ENCODE measurements at places on chromosomes 11 and 22.

- DNase-seq = no peak
Observed at GRCh38 chr22:26103023-26103422, 66.2 kb upstream of the SEZ6L start.

DNA sequence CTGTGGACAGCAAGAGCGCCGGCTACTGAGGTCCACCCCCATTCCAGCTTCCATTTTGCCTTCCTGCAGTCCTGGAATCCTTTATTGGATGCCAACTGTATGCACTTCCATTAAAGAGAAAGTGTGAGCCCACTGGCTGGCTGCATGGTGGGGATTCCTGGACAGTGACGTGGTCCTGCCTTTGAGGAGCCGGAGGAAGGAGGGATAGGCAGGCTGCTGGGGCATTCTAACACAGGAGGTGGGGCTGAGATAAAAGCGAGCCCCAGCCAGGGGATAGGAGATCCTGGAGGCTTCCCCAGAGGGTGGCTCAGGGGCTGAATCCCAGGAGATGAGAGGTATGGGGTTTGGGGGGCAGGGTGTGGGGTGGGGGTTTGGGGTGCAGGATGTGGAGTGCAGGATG is 984.7 kb downstream of the BRD1 start:
- no peak for DNase-seq

GRCh38 chr22:30243661-30244060 is 2.9 kb downstream of the LIF start:
- no peak for DNase-seq

DNA sequence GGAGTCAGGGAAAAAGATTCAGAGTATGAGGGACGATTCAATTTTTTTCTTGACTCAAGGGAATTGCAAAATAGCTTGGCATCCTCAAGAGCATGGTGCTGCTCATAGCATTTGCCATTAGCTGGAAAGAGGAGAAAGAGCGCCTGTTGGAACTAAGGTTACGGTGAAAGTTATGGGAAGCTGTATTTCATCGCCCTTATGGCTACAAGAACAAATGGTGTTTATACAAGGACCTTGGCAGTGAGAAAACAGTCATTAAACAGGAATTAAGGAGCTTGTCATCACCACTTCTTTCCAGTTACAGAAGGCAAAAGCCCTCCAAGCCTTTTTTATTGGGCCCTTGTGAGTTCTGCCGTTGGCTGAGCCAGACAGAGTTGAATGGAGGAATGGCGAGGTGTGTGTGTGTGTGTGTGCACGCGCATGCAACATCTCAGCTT is 74.2 kb downstream of the ALX4 start:
- DNase-seq = no peak

- no peak for DNase-seq
Observed at GRCh38 chr11:57277845-57278720, 41.0 kb upstream of the APLNR start.

DNA sequence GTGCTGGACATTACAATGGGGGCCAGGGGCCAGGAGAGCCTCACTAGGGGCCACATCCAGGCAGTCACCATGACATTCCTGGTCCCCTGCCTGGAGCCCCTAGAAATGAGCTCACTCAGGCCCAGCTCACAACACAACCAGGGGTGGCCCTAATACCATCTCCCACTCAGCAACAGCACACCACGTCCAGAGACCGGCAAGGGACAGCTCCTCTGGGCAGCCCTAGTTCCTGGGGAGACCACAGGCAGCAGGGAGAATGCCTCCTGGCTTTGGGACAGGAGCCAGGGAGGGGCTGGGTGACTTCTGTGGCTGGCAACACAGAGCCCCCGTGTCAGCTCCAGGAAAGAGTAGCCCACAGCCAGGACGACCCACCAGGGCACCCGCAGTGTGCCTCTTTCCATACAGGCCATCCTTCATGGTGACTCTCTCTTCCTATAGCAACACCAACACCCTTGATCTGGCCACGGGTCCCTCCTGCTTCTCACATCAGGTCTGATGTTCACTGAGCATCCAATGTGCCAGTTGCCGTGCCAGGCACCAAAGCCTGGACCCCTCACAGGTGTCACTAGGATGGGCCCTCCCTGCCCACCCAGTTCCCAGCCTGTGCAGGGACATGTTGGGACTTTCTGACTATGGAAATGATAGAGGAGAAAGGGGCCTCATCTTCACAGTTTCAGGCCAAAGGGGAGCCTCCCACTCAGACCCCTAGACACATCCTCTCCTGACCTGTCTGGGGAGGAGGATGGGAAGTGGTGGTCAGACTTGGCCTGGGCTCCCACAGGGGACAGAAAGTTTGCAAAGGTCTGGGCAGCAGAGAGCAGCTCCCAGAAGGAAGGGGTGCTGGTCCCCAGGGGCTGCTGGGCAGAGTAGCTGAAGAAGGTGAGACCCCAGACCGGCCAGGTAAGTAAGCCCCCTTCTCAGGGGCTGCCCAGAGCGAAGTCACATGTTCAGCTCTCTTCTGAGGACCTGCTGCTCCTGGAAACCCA is 43.2 kb downstream of the IGLL5 start:
- no peak for DNase-seq

GRCh38 chr11:74725701-74726100 is 5.5 kb downstream of the CHRDL2 start:
- no peak for DNase-seq

DNA sequence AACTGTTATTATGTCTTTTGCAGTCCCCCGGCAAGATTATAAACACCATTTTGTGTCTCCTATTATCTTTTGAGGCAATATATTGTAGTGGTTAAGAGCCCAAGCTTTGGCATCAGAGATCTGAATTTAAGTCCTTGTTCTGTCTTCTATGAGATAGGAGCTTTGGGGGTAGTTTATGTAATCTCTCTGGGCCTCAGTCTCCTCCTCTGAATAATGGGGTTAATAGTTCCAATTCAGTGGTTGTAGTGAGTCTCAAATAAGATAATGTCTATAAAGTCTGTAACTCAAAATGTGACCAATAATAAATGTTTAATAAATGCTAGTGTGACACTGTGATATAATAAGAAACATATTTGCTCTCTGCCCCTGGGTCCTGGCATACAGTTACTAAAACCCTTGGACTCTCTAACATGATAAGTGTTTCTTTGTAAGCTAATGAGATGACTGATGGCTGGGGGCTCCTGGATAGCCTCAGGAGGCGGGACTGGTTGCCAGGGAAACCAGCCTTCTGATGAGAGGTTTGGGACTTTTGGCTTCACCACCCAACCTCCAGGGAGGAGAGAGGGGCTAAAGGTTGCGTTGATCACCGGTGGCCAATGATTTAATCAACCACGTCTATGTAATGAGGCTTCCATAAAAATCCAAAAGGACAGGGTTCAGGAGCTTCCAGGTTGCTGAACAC is 183.4 kb upstream of the MTMR2 start:
- DNase-seq = no peak

- no peak for DNase-seq
Observed at GRCh38 chr22:47780281-47780875, 1017.9 kb downstream of the TBC1D22A start.

DNA sequence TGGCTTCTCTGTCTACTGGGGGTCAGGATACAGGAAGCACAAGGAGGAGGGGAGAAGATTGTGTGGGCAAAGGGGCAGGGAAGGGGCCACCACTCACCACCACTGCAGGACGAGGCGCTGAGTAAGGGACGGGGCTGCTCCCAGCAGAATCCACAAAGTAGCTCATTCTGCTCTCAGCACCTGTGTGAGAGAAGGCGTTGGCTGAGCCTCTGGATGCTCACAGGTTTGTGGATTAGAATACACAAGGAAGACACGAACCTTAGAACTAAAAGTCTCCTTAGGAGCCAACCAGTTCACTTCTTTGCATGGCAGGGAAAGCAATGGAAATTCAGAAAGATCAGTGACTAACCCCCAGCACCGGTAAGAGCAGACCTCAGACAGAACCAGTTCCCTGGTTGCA is 14.4 kb downstream of the ETS1 start:
- DNase-seq = no peak

- no peak for DNase-seq
Observed at GRCh38 chr22:46178755-46179505, 28.6 kb downstream of the PPARA start.

DNA sequence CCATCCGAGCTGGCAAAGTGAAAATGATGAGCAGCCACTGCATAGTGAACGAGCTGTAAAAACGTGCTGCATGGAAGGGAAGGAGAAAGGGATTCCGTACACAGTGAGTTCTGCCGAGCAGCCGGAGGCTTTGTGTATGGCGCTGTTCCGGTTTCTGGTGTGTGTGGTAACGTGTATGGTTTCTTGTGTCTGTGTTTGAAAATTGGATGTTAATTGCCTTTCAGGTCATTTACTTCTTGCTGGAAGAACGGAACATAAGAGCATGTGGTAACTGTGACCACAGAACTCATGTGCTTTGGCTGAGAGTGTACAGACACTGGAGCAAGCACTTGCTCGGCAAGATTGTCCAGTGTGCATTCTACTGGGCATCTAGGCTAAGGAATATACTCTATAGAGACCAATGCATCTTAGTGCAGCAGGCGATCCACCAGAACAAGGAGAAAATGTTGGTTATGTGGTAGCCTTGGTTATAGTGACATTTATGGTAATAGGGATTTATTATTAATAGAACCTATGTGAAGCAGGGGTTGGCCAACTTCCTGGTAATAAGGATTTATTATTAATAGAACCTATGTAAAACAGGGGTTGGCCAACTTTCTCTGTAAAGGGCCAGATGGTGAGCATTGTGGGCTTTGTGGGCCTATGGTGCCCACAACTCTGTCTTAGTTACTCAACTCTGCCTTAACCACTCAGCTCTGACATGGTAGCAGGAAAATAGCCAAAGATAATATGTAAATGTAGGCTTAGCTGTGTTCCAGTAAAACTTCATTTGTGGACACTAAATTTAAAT is 49.2 kb downstream of the GRAMD1B start:
- no peak for DNase-seq

- no peak for DNase-seq
Observed at GRCh38 chr22:24117942-24118341, 63.3 kb upstream of the SUSD2 start.

DNA sequence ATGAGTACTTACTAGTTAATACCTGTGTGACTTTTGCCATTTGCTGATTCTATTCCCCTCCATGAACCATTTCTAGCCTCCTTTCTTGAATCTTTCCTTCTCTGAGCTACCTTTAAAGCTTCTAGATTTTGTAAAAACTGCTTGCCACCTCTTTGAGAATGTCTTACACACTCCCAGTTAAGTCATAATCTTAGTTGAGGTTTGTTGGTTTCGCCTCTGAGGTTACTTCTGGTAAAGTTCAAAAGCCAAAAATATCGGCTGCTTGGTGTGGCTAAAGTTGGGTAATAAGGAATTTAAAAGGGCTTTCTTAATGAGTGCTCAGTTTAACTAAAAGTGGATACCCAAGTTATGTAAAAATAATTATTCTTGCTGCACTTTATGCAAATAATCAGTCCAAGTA is 10.4 kb upstream of the GLYAT start:
- DNase-seq = no peak

- no peak for DNase-seq
Observed at GRCh38 chr11:122179961-122180834, 64.2 kb upstream of the BLID start.

DNA sequence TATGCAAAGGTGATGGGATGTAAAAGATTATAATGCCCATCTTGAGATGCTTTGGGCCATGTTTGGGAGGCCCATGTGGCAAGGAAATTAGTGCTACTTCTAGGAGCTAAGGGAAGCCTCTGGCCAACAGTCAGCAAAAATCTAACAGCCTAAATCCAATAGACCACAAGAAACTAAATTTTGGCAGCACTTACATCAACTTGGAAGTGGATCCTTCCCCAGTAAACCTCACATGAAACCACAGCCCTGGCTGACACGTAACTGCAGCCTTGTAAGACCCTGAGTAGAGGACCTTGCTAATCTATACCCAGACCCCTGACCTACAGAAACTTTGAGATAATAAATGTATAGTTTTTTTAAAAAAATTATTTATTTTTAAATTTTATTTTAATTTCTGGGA is 13.1 kb upstream of the GRK3 start:
- no peak for DNase-seq

DNA sequence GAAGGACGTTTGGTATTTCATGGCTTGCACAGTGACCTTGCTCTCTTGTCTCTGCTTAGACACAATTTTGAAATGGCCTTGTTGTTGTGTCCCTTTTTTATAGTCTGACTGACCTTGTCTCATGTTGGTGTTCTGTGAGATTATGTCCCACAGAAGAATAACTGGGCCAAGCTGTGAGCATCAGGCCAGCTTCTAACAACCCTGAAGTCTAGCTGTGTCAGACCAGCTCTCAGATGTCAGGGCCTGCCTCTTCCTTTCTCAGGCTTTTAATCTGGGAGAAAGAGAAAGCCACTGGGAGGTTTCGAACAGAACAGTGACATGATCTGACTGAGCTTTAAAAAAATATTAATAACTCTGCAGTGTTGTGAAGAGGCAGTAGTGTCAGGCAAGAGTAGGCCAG is 2.0 kb upstream of the UEVLD start:
- no peak for DNase-seq

- no peak for DNase-seq
Observed at GRCh38 chr11:2309251-2310072, 7.6 kb downstream of the TSPAN32 start.

DNA sequence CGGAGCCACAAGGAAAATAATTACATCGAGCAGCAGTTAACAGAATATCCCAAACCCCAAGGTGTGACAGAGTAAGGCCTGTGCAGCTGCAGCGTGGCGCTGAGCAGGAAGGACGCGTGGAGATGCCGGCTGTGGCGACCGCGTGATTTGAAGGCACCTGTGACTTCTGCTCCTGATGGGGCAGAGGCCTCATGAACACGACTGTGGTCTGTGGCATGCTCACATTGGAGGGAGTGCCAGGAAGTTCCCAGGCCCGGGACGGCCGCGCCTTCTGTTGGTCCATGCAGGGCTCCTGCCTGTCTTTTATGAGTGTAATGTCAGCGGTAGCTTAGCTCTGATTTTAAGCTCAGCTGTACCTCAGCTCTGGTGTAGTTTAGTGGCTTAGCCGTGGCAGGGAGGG is 50.4 kb downstream of the TPCN2 start:
- DNase-seq = no peak

- DNase-seq = no peak
Observed at GRCh38 chr11:33899400-33900037, 7.6 kb upstream of the LMO2 start.

DNA sequence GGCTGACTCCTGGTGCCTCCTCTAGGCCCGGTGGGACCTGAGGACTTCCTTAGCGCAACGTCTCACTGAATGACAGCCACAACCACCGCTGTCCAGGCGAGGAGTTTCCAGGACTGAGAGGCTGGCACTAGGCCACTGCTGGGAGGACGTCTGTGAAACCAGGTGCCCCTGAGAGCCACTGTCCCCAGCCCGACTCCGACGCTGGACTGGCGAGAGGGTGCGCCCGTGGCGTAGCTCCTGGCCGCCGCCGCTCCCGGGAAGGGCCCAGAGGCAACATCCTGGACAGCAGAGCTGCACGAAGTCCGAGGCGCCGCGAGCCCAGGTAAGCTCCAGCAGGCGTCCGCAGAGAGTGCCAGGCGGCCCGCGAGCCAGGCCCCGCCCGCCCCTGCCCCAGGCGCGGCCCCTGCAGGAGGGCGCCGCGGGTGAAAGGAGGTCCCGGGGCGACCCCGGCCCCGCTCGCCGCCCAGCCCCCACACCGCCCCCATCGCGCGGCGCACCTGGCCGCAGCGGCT is 525 bp downstream of the DGCR2 start:
- peak; percentile 14 for DNase-seq
